ENCODE measurements at places on chromosomes 5 and 9.

GRCh38 chr5:66860199-66860975 is 264.2 kb downstream of the MAST4 start:
- no peak for DNase-seq

DNA sequence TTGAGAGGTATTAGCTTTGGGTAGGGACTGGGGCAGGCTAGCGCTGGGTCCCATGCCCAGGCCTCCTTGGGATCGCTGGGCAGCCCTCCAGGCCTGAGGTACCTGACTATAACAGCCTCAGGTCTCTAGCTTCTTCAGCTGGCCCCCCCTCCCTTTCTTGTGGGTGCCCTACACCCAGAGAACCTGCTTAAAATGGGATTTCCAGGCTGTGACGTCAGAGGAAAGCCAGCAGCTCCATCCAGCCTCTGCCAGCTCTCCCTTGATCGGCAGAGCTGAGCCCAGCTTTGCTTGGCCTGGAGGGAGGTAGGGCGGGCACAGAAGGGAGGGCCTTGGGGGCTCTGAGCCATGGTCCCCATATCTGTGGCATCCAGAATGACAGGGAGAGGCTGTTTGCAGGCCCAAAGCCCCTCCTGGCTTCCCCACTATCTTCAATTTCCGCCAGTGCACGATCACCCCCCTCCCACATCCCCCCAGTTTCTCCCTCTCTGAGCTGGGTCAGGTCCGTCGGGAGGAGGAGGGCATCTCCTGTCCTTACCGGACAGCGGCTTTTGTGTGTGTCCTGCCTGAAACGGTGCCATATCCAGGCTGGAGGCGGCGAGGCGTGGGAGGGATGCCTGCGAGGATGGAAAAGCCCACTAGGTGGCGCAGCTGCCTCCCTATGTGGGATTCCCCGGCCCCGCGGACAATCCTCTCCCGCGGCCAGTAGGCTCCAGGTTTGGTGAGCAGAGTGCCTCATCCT is 10.8 kb downstream of the REEP2 start:
- DNase-seq: peak; percentile 59

- DNase-seq: no peak
These were observed 566.7 kb downstream of the CCDC171 start for GRCh38 chr9:16119261-16120230.

DNA sequence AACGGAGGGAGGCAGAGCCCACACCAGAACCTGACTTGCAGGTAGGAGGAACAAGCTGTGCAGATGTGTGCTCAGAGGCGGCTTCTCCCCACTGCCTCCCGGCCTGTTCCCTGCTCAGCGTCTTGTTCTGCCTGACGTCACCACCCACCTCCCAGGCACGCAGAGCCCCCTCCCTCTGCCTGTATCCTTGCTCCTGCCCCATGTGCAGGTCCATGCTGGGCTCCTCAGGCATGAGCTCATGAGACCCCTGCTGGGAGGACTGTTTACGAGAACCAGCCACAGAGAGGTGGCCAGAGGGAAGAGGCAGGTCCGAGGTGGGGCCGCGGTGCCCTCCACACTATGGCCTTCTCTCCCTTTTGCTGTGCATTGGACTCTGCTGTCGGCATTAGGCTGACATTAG is 45.5 kb downstream of the SLC6A3 start:
- DNase-seq: no peak

- DNase-seq: no peak
These were observed 204.0 kb upstream of the PRDM9 start for GRCh38 chr5:23303435-23303834.

GRCh38 chr5:82164176-82164976 is 113.8 kb downstream of the RPS23 start:
- DNase-seq: no peak

DNA sequence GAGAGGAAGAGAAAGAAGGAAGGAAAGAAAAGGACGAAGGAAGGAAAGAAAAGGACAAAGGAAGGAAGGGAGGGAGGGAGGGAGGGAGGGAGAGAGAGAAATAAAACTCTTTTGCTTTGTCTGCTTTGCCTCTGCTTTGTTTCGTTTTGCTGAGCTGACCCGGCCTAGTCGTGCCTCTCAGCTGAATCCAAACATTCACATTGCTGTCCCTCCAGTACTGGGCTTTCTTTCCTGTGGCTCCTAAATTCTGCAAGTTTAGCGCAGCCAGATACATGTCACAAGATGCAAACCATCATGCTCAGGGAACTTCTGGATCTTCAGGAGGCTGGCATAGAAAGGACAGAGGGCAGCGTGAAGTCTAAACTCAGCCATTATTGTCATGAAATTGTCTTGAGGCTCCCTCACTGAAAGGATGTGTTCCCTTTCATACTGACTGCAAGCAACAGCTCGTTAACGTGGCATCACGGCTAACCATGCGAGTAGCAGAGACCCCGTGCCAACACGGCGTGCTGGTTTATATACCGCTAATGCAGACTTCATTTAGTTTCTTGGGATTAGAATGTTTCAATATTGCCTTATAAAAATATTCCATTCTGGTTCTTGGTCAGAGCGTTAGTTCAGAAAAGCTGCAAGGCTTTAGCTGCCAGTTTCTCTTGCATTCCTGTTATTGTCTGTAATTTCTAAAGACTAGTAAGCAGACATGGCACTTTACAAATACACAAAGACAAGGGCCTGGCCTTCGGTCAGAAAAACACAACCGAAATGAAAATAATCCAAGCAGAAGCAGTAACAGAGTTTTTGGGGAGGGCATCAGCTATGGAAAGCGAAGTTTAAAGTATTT is 94.2 kb downstream of the TMEM174 start:
- DNase-seq: no peak

DNA sequence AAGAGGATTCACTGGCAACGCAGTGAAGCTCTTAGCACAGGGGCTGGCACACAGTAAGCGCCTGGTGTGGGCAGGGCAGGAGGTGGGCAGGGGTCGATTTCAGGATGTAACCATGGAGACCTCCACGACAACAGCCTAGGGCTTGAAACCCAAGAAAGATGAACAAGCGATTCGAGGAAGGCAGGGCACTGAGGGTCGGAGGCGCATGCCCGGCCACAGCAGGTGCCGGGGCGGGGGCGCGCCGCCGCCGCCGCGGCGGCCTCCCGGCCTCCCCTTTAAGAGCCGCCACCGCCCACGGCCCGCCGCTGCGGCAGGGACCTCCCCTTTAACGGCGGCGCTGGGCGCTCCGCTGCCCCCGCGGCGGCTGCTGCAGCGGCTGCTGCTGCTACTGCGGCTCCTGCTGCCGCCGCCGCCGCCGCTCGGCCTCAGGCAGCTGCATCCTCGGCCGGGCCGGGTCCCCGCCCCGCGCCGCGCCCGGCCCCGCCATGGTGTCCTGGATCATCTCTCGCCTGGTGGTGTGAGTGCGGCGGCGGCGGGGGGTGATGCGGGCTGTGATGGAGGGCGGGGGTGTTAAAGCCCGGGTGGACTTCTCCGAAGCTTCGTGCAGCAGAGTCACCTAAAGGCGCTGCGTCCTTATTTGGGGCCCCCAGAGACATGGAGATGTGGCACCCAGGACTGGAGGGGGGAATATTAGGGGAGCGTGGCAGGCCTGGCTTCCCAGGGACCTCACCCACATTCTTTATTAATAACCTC is at the start of gene REEP2:
Gene REEP2, plus strand, starts transcription at position 334 of the 753 bp plus-strand sequence. Its CDS starts 152 bp downstream, at position 486.
- peak; percentile 36 for DNase-seq

GRCh38 chr9:125428060-125428901 is 166.7 kb downstream of the GAPVD1 start:
- no peak for DNase-seq

DNA sequence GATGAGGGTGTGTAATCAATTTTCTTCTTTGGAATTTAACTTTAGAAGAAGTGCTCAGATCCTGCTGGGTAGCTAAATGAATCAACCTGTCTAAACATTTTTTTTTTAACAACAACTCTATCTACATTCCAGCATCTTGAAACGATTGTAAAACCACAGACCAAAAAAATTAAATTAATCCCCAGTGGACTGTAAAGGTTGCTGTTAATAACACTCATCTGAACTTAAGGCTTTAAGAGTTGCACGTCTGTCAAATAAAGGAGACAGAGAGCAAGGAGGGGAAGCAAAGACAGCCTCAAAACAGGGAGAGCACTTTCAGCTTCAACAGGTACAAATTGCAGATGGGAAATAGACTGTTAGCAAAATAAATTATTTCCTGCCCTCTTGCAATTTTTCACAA is 548.5 kb downstream of the DTWD2 start:
- no peak for DNase-seq

DNA sequence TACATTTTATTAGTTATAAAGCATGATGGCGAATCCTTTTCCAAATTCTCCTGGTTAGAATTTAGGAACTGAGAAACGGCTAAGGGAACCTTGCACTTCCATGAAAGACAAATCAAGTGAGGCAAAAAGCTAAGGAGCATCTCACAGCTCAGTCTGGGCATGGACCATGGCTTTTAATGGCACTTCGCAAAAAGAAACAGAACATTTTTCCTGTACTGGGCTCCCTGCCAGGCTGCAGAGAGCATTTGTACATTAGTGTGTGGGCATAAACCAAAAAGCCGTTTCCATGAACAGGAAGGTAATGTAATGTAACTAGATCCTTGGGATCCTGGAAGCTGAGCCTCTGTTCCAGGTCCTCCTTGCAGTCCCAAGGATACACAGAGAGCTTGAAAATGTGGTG is 354.2 kb downstream of the MRPS30 start:
- no peak for DNase-seq

GRCh38 chr5:164722702-164723101 is 1217.3 kb downstream of the MAT2B start:
- no peak for DNase-seq

DNA sequence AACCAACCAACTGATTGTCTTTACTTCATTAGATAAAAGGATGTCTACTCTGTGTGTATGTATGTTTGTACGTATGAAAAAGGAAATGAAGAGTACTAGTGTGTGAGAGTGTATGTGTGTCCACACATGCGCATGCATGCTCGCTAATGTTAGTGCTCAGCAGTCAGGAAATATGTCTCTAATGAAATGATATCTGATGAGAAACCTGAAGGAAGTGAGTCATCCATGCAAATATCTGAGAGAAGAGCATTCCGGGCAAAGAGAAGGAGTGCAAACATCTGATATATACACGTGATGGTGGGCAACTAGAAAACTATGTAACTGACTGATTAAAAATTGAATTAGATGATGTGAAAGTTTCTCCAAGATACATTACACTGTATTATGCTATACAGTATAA is 29.6 kb upstream of the UGCG start:
- DNase-seq: no peak

All from T follicular helper cell (primary cell).